Activated naive CD8-positive, alpha-beta T cell treated with anti-CD3 and anti-CD28 coated beads, Interleukin-2, amount 10 ng/mL, durations not matched to agents 7 days and 5 days (primary cell): ENCODE measurements at places on chromosomes 2 and 18.

- DNase-seq: no peak
Observed at GRCh38 chr18:36594621-36595020, 234.2 kb downstream of the TPGS2 start.

- no peak for DNase-seq
Observed at GRCh38 chr2:75589391-75590105, 28.8 kb upstream of the EVA1A start.

GRCh38 chr2:146913476-146913875, 931.4 kb upstream of the ACVR2A start:
- DNase-seq: no peak

DNA sequence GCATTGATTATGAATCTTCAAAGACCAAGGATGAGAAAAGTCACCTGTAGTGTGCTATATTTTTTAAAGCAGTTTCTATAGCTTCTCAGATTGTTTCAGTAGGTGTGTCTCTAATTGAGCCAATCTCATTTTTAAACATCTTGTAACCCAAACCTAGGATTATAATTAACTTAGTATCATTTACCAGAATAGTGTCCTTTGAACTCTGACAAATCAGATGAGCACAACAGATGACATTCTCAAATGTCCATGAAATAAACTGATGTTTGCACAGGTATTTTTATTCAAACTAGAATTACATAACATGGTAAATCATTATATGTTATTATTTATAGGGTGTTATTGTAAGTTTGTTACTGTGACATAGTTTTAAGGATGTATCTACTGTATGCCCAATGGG, 126.1 kb upstream of the MAP3K20 start:
- DNase-seq: no peak

- peak; percentile 81 for DNase-seq
Observed at GRCh38 chr18:58768293-58768974, 96.2 kb upstream of the ZNF532 start.
